ENCODE measurements at places on chromosomes 4 and X. TPM values are rescaled to one million over a fixed set of nuclear protein-coding genes. Genes with fewer than 3 reads are reported as not detected.

The IL21 gene
- total RNA-seq, result not detected

DNA sequence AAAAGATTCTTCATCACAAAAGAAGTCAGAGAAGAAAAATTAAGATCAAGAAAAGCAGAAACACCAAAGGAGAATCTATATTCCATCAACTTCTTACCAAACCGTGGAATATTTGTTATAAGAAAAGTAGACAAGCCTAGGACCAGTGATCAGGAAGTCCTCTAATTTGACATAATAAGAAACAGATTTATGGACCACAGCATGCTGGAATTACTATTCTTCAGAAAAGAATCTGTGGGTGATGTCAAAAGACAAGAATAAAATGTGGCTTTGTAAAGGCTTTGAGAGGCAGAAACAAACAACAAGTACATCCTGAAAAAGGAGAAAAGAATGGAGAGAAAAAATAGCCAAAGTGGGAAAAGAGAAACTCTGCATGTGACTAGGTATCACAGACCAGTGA is 123.3 kb downstream of the SLC10A7 start:
- DNase-seq, result no peak

- no peak for DNase-seq
These were observed 177.4 kb downstream of the DCHS2 start for GRCh38 chr4:154314248-154314647.

DNA sequence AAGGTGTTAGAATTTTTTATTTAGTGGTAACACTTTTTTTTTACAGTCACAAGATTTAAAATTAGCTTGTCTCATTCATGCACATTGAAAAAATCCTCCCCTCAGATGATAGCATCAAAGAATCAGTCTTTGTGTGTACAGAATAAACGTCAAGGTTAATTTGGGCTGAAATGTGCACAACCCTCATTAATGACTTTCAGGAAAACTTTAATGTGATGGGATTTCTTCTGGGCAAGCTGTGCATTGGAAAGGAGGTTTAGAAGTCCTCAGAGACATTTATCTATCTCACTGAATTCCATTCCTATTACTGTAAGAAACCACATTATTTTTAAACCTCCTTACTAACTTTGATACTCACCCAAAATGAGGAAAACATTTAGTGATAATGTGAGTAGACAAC is 88.2 kb upstream of the TECRL start:
- DNase-seq, result no peak

- no peak for DNase-seq
These were observed 16.8 kb upstream of the EPGN start for GRCh38 chr4:74291471-74291870.

DNA sequence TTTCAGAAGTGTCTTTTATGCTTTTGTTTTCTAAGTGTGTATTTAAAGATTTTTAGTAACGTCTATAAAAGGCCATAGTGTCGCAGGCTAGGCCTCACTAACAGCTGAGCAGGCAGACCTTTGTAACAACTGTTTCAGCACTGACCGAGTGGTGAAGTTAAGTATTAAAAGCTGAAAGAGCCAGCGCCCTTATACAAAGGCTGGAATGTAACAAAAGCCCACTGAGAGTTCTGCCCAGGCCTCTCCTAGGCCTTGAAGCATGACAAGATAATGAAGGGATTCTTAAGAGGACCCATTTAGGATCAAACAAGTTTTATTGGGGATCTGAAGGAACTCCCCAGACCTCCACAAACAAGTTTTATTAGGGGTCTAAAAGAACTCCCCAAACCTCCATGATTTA is 722.5 kb upstream of the PRKX start:
- DNase-seq, result no peak

Measured in MG63 (cell line).